ENCODE measurements at places on chromosomes 2 and 18. TPM values are rescaled to one million over a fixed set of nuclear protein-coding genes. Genes with fewer than 3 reads are reported as not detected.

DNA sequence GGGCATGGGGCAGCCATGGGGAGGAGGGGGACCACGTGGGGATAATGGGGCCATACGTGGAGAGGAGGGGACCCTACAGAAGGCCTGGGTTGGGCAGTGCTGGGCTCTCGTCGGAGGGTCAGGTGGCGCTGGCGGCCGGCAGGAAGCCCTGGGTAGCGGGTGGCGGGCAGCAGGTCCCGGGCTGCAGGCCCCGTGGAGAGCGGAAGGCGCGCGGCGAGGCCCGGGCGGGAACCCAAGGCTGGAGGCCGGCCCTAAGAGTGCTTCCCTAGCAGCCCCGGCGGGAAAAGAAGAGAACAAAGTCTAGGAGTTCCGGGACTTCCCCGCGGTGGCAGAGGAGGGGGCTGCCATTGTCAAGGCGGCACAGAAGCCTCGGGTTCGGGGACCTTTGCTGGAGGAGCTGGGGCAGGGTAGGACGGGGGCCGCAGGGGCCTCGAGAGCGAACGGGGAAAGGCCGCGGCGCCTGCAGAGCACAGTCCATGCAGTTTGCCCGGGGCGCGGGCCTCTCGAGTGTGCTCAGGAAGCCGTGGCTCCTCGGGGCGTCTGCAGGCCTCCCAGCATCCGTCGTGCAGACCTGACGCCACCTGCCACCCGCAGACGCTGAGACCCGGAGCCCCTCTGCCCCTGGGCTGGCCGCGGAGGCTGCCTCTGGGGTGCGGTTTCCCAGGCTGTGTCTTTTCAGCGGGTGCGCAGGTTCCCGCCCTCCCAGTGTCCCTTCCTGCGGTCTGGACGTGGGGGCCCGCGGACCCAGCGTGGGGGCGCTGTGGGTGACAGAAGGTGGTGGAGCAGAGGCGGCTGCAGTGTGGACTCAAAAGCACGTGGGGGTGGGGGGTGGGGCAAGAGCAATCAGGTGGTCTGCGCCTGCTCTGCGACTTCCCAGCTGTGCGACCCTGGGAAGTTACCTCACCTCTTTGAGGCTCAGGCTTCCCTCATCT is 19.4 kb upstream of the NCL start:
- peak; percentile 58 for DNase-seq

DNA sequence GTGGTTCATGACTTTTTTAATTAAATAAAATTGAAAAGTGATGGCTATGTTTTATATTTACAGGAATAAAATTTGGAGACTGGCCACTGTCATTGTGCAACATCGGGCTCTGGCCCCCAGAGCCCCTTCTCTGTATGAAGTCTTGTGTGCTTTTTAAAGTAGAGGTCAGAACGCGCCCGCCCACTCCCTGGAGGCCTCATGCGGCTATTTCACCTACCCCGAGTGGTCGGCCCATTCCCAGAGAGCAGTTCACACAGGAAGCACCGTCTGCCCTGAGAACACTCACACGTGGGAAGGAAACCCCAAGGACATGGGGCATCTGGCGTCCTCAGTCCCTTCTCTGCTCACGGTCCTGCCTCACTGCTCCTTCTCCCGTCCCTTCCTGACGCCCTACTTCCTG is 296.9 kb upstream of the SALL3 start:
- no peak for DNase-seq

DNA sequence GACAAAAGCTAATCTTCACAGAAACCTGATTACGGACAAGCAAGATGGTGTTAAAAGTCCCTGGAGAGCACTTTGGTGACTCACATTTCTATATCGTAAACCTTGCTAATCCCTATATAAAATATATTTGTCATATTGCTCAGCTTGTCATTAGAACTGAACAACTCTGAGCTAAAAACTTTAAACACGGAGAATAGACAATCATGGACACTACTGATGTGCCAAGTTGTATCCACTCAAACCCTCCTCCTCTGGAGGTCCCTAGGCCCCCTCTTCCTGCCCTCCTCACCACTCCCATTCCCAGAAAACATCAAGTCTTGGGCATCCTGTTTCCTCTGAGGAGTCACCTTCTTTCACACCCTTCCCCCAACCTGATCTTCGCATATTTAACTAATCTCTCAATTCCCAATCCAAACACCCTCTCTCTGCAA is 138.7 kb upstream of the PID1 start:
- DNase-seq: no peak

LIPG gene
- 4.0 TPM for total RNA-seq

DNA sequence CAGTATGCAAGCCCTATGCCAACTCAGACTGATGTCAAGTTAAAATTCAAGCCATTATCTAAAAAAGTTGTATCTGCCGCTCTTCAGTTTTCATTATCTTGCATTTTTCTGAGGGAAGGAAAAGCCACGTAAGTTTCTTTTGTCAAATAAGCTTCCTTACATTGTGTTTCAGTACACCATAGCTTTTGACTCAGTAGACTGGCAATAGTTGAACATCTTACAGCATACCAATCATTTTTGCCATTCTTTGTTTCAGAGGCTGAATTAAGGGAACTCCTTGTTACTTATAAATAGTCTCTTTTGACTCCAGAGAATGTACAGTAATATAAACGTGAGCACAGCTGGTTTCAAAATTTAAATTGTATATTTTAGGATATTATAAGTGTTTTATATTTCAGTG is 120.6 kb downstream of the EHBP1 start:
- no peak for DNase-seq

- no peak for DNase-seq
Measured at GRCh38 chr2:184756161-184756560, 157.8 kb downstream of the ZNF804A start.

GRCh38 chr2:96501471-96501874 is 3.7 kb downstream of the NEURL3 start:
- no peak for DNase-seq

DNA sequence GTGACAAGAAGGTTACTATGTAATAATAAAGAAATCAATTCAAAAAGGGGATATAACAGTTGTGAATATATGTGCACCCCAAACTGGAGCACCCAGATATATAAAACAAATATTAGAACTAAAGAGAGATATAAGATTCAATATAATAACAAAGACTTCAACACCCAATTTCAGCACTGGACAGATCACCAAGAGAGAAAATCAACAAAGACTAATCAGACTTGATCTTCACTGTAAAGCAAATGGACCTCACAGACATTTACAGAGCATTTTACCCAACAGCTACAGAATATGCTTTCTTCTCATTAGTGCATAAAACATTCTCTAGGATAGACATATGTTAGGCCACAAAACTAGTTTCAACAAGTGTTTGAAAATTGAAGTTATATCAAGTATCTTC is 287.7 kb downstream of the DSC3 start:
- DNase-seq: no peak

GRCh38 chr18:36127836-36128529 is 1.2 kb downstream of the SLC39A6 start:
- no peak for DNase-seq

DNER gene
- not detected for total RNA-seq

- DNase-seq: no peak
Measured at GRCh38 chr2:8144131-8144631, 537.7 kb upstream of the ID2 start.

AGXT gene
- not detected for total RNA-seq

DNA sequence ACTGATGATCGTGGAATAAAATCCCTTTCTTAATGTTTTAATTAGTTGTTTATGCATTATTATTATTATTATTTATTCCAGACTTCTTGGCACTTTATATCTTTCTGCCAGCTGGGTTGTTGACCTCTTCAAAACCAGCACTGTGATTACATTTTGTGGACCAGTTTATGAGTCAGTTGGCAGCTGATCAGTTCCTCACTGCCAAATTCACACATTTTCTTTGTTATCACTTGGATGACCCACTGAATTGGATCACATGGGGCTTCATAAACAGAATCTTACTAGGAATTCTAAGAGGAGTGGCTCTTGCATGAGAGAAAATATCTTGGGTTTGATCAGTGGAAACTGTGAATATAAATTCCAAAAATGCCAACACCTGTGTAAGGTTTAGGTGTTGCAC is 321.8 kb upstream of the SPRED2 start:
- DNase-seq: no peak

DNA sequence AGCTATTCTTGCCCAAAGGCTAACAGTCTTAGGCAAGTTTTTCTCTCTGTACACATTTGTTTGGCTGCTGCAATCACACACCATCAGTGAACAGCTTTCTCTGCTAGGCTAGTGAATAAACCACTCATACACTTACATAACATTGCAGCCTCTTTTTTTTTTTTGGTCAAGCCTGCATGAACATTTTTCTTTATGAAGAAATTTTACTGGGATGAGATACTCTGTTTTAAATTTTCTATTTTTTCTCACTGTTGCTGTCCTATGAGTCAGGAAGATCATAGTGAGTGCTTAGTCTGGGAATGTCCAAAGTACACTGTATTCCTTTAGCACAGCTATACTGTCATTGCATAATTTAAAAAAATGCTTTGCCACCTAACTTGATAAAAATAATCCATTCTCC is 58.5 kb downstream of the ROCK1 start:
- no peak for DNase-seq

GRCh38 chr18:63879709-63880108 is 7.8 kb upstream of the SERPINB2 start:
- no peak for DNase-seq

ALPP gene
- total RNA-seq: not detected

PLGLB1 gene
- 2.3 TPM for total RNA-seq

GRCh38 chr2:217687771-217688170 is 315.0 kb downstream of the TNS1 start:
- peak; percentile 15 for DNase-seq

- peak; percentile 68 for DNase-seq
Measured at GRCh38 chr2:130963196-130963848, 126.6 kb downstream of the ARHGEF4 start.

- DNase-seq: no peak
Measured at GRCh38 chr18:61727241-61728193, 165.3 kb downstream of the RNF152 start.

DNA sequence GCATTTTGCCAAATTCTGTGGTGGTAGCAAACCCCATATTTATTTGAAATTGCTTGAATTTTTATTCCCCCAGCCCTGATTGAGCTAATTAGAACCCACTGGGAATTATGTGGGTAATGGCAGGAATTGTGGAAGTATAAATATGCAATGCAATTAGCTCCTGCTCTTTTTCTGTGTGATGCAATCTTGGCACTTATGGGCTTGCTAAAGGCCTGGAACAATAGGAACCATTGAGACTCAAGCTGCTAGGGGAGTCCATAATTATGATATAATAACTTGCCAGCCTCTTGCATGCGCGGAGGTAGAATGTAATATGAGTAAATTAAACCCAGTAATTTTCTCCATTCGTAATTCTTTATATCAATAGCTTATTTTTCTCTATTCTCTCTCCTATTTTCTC is 267.6 kb upstream of the THSD7B start:
- no peak for DNase-seq

DNA sequence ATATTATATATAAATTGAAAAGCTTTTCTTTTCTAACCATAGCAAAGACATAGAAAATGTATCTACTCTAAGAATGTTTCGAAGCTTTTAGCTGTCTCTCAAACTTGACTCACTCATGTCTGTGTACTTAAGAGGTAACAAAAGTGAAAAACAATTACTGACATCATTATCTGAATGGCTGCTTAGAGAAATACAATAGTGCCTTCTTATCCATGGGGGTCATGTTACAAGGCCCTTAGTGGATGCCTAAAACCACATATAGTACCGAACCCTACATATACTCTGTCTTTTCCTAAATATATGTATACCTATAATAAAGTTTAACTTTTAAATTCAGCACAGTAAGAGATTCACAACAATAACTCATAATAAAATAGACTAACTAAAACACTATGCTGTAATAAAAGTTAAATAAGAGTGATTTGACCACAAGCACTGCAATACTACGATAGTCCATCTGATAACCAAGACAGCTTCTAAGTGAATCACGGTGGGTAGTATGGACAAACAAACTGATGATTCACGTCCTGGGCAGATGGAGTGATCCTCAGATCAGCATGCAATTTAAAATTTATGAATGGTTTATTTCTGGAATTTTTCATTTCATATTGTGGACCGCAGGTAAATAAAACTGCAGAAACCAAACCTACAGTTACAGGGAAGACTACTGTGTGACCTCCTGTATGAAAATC is 246.2 kb downstream of the XIRP2 start:
- DNase-seq: no peak

DNA sequence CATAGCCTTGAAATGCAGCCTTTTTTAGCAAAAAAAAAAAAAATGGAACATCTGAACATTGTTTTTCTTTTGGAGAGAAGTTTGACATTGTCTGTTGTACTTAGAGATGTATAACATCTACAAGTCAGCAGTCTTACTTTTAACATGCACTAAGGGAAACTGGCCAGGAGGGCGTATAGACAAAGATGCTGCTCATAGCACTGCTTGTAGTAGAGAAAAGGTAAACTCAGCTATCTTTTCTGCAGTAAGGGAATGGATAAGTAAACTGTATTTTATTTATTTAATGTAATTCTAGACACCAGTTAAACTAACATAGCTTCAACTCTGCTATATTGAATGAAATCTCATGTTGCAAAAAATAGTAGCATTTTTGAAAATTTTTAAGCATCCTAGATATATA is 489.6 kb downstream of the PTPRM start:
- no peak for DNase-seq

DNA sequence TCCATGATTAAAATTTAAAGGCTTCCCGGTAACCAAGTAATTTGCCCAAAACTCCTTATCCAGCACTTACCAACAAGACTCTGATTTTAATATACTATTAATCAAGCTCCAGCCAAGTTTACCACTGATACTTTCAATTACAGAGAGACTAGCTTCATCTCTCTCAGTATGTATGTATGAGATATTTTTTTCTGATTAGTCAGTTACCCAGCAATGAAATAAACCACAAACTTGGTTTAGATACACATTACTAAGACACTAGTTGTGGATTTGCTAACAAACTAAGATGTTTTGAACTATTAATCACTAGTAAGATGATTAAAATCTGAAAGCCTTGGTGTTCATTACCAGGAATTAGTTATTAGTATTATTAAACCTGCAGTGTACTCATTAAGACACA is 1272.2 kb upstream of the ACVR2A start:
- no peak for DNase-seq

GRCh38 chr2:21646345-21646744 is 522.6 kb downstream of the TDRD15 start:
- no peak for DNase-seq

MC5R gene
- total RNA-seq: 0.54 TPM

DNA sequence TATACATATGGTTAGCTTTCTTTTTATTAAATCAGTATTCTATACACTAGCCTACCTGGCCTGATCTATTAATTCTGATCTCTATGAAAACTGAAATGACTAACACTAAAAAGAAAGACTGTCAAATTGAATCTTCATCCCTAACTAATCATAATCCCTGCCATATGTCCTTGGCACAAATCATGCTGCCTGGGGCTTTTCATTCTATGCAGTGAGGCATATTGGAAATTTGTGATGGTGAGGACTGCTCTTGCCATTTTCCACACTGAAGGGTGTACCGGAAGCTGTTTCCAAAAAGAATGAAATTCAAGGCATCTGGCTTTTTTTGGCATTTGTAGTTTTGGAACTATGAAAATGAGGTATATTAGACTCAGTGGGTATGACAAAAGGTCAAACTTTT is 39.7 kb downstream of the RAPGEF4 start:
- DNase-seq: no peak

- no peak for DNase-seq
Measured at GRCh38 chr2:131756141-131756907, 228.6 kb downstream of the CCDC74A start.
